ENCODE measurements at places on chromosomes 1 and 21.

DNA sequence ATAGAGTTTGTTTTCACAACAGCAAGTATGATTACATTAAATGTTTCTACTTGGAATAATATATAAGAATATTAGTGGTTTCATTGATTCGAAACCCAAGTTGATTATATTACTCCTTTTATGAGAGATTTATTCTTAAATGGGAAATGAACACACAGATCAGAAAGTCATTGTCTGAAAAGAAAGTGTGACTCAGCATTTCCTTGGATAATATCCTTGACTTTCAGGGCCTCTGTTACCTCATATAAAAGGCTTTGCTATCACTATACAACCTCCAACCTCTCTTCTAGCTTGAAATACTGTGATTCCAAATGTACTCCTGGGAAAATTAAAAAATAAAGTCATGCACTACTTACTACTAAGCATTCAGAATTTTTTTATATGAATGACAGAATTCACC is 295.3 kb upstream of the LYPLAL1 start:
- no peak for DNase-seq

DNA sequence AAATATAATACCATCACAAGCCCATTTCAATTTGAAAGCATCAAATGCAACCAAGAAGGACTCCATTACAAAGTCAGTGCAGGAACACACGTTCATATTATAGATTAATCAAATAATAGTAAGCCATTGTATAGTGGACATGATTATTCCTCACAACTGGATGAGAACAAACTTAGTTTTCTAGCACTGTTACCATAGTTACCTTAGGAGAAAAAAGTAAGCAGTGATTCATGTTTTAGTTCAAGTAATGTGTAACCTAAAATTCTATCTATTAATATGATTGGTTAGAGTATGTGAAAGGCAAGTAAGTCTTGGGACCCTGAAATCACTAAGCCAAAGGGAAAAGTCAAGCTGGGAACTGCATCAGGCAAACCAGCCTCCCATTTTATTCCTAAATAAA is 15.2 kb downstream of the SSX2IP start:
- no peak for DNase-seq

- no peak for DNase-seq
These were observed 37.4 kb downstream of the DOP1B start for GRCh38 chr21:36194024-36194423.

- DNase-seq: no peak
These were observed 356.3 kb upstream of the C1orf174 start for GRCh38 chr1:4256351-4256750.

- no peak for DNase-seq
These were observed 6.5 kb downstream of the WNT3A start for GRCh38 chr1:228013131-228013934.

GRCh38 chr1:171196351-171196750 is 11.3 kb downstream of the FMO2 start:
- no peak for DNase-seq

- no peak for DNase-seq
These were observed 2.9 kb downstream of the CD84 start for GRCh38 chr1:160576390-160576789.

DNA sequence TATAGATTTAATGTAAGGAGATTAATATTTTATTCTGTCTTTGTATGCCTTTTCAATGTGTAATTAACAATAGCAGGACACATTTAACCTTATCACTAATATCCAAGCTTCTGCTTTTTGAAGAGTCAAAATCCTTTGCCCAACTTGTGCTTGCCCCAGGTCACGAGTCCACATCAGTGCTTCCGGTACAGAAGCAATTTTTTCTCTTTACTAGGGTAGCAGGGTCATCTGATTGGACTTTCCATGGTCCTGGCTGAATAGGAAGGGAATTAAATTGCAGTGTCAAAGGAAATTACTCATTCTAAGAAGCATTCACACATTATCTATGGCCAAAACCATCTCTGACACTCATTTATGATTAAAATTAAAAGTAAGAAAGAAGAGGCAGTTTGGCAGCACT is 460.5 kb upstream of the ADGRL2 start:
- DNase-seq: no peak

GRCh38 chr1:64112281-64112680 is 91.1 kb upstream of the UBE2U start:
- DNase-seq: no peak

- no peak for DNase-seq
These were observed 8.1 kb downstream of the KAZN start for GRCh38 chr1:14606632-14607031.

- no peak for DNase-seq
These were observed 39.7 kb downstream of the NIPAL3 start for GRCh38 chr1:24455272-24455671.

DNA sequence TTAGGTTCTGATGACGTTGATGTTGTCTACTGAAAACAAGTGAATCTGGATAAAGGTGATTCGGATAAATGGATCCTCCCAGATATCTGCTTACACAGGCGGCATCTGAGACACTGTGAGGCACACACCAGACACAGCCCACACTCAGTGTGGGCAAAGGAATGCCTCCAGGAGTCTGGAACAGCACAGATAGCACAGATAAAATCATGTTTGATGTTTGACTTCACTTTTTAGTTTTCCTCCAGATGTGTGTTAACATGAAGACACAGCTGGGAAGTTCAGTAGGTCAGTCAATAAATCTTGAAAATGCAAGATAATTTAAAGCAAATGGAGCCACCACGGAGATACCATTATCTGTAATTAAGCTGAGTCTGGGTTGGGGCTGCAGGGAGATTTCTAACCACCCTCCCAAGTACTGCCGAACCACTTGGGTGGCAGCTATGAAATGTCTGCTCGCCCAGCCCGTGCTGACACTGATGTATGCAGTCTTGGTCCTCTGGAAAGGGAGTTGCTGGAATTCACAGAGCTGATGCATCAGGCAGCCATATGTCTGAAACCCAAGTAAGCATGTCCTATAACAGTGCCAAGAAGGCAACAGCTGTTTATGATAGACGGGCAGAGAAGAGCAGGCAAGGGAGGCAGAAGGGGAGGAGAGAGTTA is 11.7 kb downstream of the CAPN9 start:
- no peak for DNase-seq

DNA sequence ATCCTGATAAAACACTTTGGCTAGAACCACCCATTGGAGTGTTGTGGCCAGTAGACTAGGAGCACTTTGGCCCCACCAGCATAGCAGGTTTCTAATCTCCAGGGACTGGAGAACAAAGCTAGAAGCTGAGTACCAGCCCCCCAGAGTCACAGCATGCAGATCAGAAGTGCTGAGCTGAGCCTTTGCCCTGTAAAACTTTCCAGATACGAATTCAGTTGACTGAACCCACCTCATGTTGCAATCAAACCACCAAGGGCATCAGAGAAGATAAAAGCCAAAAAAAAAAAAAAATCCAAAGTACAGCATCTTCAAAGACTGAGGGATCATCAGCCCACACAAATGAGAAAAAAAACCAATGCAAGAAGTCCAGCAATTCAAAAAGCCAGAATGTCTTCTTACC is 8.7 kb upstream of the CD53 start:
- DNase-seq: no peak

GRCh38 chr1:55443175-55443915 is 228.2 kb upstream of the USP24 start:
- no peak for DNase-seq

GRCh38 chr1:209839875-209840546 is 12.2 kb downstream of the UTP25 start:
- no peak for DNase-seq

GRCh38 chr1:162629077-162629627 is 3.1 kb upstream of the DDR2 start:
- DNase-seq: no peak
